ENCODE measurements at places on chromosomes 2 and 18.

GRCh38 chr2:9780368-9781130 lies 62.7 kb upstream of the TAF1B start:
- DNase-seq = no peak

DNA sequence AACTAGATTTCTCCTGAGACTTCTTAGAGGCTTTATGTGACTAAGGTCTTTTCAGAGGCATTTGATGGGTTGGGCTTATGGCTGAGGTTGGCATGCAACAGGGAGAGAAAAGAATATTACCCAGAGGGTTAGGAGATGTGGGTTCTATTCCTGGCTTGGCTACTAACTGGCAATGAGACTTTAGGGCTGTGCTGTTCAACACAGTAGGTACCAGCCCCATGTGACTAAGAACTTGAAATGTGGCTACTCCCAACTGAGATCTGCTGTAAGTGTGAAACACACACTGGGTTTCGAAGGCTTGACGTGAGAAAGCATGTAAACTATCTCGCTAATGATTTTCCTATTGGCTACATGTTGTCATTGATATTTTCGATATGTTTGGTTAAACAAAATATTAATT lies 324.9 kb upstream of the SLC14A2 start:
- no peak for DNase-seq

DNA sequence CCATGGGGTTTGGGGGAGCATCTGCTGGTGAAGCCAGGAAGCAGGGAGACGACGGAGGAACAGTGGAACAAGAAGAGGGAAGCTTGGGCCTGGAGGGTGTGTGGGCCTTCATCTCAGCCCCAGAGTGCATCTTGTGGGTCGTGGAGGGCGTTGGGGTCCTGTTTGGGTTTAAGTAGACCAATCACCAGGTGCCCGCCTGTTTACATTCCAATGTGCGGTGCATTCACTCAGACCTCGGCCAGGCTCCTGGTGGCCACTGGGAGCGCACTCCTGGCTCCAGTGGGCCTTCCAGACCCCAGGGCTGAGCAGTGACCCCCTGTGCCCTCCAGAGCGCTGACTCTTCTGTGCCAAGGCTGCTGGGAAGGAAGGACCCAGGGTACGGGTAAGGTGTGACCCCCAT lies 293.7 kb downstream of the NDUFA10 start:
- no peak for DNase-seq

- DNase-seq = no peak
Measured at GRCh38 chr18:48656582-48656981, 117.8 kb downstream of the CTIF start.

GRCh38 chr2:71103809-71104208 lies 26.2 kb downstream of the MCEE start:
- no peak for DNase-seq

GRCh38 chr18:11368020-11368419 lies 218.7 kb upstream of the PIEZO2 start:
- no peak for DNase-seq

GRCh38 chr18:64994370-64994769 lies 756.4 kb upstream of the CDH7 start:
- DNase-seq = no peak

GRCh38 chr2:119019521-119019920 lies 77.5 kb downstream of the MARCO start:
- DNase-seq = no peak

DNA sequence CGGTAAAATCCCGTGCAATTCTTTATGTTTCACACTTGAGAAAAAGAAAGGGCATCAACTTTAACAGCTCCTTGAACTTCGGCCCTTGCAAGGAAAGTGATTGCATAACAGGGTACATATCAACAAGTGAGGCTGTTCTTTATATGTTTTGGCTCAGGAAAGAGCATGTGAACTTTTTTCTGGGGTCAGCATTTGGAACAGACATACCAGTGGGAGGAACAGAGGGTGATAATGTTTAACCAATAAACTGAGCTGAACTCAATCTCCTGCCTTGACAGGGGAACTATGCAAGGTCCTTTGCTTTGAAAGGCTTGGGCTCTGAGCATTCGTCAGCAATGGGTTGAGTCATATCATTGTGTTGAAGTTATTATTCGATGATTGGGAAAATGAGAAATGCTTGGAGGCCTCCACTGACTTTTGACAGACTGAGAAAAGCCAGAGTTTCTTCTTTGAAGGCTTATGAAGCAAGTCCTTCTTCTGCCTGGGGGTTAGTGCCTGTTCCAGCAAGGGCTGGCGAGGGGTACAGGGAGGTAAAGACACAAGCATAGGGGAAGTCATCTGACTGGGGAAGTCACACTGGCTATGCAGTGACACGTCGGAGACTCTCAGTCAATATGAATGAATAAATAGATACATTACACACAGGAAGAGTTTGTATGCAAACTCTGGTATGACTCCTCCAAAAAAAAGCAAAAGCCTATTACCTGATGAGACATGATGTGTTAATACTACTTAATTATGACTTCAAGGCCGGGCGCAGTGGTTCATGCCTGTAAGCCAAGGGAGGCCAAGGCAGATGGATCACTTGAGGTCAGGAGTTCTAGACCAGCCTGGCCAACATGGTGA lies 57.2 kb downstream of the CYB5A start:
- DNase-seq = no peak

GRCh38 chr2:99656994-99657393 lies 167.2 kb upstream of the REV1 start:
- DNase-seq = no peak

GRCh38 chr2:184006998-184007397 lies 591.3 kb upstream of the ZNF804A start:
- DNase-seq = no peak

- no peak for DNase-seq
Measured at GRCh38 chr2:161232571-161232970, 72.3 kb downstream of the TANK start.

- DNase-seq = no peak
Measured at GRCh38 chr2:166042356-166042755, 85.5 kb downstream of the SCN1A start.

Measured in stimulated activated CD8-positive, alpha-beta memory T cell treated with anti-CD3 and anti-CD28 coated beads, Interleukin-7, amount 100 ng/mL, for 4 hours (primary cell).